ENCODE measurements at places on chromosomes 3 and 15.

DNA sequence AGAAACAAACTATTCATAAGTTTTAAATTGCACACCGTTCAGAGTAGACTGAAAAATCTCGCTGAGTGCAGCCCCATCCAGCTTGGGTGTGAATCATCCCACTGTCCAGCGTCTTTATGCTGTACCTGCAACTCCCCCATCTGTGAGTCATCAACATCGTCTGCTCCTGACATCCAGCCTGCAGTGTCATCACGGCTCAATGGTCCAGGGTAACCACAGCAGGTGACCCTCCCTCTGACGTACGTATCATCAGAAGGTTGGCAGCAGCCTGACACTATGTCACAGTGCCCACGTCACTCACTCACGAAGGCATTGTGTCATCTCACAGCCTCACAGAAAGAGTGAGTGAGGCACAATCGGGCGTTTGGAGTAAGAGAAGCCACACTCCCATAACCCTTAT lies 65.2 kb downstream of the TPRA1 start:
- no peak for DNase-seq

GRCh38 chr3:159860269-159861116 lies 128.1 kb upstream of the IL12A start:
- DNase-seq: peak; percentile 4

GRCh38 chr3:106033654-106034053 lies 164.8 kb upstream of the CBLB start:
- DNase-seq: no peak

- no peak for DNase-seq
These were observed 846.5 kb upstream of the ALCAM start for GRCh38 chr3:104520228-104520655.

Measured in OCI-LY7 (cell line).